ENCODE measurements at places on chromosomes 1 and 21.

DNA sequence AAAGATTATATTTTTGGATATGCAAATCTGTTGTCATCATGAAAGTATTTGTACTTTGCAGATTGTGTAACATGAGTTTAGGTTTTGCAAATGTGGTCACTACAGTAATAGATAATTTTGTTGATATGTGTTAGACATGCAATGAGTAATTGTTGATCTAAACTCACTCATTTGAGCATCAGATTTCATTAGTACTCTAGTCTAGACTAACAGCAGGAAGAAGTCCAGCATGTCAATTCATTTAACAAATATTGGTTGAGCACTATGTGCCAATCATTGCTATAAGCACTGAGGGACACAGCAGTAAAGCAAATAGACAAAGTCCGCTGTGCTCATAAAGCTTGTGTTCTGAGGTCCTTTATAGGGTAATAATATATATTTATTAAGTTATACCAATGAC is 350.0 kb downstream of the USP25 start:
- no peak for DNase-seq

GRCh38 chr1:235023711-235024439 is 104.8 kb downstream of the TOMM20 start:
- no peak for DNase-seq

DNA sequence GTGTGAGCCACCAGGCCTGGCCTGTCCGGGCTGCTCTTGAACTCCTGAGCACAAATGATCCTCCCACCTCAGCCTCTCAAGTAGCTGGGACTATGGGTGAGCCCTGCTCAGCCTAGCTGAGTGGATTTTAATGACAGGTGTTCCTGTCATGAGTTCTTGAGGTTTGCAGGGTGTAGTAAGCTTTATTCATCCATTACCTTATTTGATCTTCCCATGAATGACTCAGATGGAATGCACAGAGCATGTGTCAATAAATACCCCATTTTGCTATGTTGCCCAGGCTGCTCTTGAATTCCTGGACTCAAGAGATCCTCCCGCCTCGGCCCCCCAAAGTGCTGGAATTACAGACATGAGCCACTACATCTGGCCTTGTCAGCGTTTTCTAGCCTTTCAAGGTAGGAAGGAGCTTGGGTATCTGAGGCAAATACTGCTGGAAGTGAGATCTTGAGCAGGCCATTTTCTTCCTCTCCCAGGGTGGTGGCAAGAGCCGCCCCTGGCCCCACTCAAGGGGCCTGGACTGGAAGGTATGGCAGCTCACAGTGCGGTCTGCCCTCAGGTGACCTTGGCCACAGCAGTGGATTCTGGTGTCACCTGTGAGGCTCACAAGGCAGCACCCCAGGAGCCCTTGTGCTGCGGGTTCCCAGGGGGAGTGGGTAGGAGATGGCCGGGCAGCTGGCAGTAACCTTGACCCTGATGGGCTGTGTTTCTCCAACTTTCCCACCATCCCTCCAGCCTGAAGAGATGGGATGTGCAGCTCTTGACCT is 20.0 kb downstream of the PIK3CD start:
- DNase-seq, result peak; percentile 37

- DNase-seq, result no peak
Measured at GRCh38 chr1:181314959-181315358, 168.4 kb upstream of the CACNA1E start.

GRCh38 chr1:155083865-155084721 is 5.5 kb downstream of the EFNA3 start:
- no peak for DNase-seq

DNA sequence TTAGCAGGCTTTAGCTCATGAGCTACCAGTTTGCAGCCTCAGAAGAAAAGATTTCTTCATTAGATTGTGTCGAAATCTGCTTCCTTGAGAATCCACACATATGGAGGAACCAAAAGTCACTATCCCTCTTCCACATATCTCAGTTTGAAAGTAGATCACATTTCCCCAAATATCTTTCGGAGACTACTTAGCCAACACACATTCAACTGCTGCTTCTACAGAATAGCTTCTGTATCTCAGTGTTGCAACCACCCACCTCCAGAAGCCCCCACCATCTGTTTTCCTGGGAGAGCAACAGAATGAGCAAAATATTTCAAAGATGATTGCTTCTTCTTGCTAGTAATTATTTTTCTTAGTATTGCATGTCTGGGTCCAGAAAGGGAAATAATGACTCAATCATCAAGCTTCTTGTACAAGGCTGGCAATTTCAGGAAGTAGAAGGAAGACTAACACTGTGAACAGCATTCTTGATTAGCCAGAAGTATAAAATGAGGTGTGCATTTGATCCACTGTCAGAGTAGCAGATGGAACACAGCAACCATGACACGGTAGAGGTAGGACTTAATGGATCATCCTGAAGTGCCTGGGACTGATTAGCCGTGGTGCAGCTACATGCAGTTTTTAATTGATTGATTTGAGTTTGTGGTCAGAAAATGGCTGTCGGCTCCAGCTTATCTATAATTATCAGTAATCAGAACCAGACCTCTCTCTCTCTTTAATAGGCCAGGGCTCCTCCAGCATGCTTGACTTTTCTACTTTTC is 24.9 kb downstream of the ZC3H11B start:
- peak; percentile 12 for DNase-seq

DNA sequence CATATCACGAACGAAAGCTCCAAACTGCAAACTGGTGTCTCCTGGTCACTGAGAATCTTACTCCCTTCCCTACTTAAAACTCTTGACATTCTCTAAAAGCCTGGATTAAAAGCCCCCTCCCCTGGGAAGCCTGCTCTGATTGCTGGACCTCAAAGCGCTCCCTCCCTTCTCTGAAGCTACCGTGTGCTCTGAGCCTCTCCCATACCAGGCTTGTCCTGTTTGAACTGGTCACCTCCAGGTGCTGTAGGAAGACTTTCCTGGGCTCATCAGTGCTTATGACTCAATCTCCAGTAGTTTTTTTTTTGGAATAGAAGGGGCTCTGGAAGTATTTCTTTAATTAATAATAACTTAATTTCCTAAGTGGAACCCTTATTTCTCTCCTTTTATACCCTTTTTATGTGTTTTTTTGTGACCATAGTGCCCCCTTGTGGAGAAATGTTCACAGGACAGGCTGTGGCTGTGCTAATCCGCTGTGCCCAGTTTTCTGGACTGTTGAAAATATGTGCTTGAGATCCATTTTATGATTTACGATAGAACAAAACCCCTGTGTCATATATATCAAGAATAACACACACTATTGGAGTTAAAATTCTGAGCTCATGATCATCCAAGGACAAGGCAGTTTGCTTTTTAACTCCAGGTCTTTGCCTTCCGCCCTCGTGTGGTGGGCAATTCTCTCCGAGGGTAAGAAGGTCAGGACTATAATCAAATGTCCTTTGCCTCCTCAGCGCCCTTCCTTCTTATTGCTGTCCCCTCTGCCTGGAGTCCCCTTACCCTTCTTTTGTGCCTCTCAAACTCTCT is 16.9 kb downstream of the MTARC1 start:
- peak; percentile 49 for DNase-seq

GRCh38 chr1:21313203-21313885 is 23.1 kb upstream of the ECE1 start:
- DNase-seq, result peak; percentile 61

GRCh38 chr1:172704420-172705210 is 45.7 kb downstream of the FASLG start:
- DNase-seq, result no peak

- no peak for DNase-seq
Measured at GRCh38 chr1:248800459-248800858, 25.3 kb downstream of the SH3BP5L start.

Data from AG08396 (cell line).